HS-5 (cell line): ENCODE measurements at places on chromosomes 3 and 15.

GRCh38 chr3:57791245-57791644 is 35.1 kb downstream of the SLMAP start:
- DNase-seq, result no peak

DNA sequence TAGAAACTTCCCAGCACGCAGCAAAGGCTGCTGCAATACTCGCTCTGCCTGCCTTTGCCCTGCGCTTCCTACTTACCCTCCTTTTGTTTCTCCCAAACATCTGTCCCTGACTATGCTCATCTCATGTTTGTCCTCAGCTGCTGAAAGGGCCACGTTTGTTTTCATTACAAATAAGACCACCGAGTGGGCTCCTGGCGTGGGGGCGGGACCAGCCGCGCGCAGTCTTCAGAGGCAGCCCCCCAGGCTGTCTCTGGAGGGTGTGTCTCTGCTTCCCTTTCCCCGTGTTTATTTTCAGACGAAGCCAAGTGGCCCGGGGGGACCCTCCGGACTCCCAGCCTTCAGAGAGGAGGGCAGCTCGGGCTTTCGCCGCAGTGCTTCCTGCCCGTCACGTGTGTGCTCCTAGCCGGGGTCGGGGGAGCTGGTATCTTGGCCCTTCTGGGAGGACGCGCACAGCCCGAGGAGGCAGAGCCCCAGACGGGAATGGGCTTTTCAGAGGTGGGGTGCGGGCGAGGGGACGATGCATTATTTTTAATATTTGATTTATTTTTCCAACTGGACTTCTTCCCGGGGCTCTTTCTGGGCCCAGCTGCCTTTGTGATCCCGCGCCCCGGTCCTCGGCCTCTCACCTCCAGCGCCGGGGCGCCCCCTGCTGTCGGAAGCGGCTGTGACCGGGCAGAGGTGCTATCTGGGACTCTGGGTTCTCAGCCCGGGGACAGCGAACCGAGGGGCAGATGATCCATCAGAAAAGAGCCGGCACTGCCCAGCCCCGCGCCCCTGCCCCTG is 70.0 kb upstream of the CGNL1 start:
- no peak for DNase-seq

DNA sequence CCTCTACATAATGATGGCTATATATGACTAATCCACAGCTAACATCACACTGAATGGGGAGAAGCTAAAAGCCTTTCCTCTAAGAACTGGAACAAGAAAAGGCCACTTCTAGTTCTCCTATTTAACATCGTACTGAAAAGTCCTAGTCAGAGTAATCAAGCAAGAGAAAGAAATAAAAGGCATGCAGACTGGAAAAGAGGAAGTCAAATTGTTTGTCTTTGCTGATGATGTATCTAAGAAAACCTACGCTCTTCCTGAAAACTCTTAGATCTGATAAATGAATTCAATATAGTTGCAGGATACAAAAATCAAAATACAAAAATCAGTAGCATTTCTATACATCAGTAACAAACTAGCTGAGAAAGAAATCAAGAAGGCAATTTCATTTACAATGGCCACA is 116.9 kb downstream of the TP63 start:
- DNase-seq, result no peak

DNA sequence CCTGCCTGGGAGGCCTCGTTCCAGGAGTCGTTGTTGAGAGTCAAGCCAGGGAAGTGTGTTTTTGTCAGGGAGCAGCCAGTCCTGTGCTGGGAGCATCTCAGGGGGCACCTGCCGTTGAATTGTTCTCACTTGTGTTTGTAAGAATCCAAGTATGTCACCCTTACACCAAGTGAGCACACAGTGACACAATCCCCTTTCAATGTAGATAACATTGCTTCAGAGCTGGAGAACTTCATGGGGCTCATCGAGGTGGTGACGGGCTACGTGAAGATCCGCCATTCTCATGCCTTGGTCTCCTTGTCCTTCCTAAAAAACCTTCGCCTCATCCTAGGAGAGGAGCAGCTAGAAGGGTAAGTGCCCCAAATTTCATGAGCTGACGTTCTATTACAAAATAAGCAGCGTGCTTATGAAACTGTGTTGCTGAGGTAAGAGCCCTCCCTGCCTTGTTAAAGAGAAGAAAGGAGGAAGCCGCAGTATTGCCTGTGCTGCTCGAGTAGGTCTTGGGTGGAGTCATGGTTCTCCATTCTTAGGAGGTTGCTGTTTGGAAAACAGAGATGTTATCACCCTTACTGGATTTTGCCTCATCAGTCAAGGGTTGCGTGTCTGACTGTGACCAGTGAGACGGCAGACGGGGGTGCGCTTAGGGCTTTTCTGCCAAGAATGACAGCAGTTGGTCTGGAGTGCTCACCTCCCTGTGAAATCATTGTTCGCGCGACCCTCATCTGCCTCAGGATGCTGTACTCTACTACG is 108.1 kb downstream of the PGPEP1L start:
- no peak for DNase-seq

DNA sequence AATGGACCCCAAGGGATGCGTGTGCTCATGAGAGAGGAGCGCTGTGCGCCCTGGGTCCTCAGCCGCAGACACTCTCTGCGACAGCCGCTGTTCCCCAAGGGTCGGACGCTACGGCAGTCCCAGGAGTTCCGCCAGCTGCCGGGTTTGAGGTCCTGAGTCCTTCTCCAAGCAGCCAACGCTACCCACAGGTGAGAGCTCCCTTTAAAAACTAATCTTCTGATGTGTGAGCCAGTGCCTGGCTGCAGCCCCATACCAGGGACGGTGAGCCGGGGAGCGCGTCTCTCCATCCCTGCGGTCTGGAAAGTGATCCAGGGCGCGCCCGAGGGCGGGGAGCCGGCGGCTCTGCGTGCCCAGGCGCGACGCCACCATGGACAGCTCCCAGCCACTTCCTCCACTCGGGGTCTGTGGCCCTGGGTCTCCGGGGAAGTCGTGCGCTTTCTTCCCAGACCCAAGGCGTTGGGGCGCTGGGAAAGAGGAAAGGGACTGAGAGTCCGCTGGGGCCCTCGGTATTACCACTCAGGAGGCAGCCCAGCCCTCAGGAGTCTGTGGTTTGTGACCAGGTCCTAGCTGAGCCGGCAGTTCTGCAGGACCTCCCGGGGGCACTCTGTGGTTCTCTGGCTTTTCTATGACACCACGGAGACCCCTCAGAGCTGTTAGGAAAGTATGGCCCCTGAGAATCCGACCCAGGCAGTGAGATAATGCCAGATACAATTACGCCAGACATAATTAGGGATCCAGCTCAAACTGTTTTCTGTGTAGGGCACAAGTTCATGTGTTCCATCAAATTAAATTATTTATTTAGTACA is 1.4 kb downstream of the CEMIP start:
- DNase-seq, result no peak

DNA sequence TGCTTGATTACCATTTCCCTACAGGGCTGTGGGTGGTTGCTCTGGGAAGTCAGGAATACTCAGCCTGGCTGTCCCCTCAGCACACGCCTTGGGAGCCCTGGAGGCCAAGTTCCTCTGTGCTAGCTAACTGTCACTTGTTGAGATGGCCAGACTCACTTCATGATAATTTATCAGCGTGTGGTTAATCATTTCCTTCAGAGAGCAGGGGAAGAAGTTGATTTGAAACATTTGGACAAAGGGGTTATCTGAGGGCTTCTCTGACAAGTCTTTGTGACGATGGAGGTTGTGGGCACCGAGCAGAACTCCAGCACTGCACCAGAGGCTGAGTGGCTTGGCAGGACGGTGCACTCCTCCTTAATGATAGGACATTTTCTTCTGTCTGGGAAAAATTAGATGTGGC is 61.9 kb downstream of the WHAMM start:
- no peak for DNase-seq

GRCh38 chr3:45688194-45688881 is 858 bp upstream of the SACM1L start:
- DNase-seq, result no peak

DNA sequence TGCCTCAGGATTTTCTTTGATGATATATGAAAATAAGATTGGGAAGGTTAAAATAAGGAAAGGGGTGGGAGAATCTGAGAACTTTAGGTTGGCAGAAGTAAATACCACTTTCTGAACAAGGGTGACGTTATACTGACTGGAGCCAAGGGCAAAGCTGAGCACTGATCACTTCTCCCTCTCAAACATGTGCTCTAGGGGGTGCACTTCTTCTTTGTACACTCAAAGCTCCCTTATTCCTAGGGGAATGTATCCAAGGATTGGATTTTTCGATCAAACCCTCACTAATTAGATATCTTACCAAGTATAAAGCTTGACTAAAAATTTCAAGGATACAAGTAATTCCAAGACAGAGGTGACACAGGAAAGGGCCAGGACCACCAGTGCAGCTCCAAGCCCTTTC is 243.9 kb upstream of the UMPS start:
- DNase-seq, result no peak

GRCh38 chr3:22156868-22157267 is 405.9 kb upstream of the ZNF385D start:
- no peak for DNase-seq

DNA sequence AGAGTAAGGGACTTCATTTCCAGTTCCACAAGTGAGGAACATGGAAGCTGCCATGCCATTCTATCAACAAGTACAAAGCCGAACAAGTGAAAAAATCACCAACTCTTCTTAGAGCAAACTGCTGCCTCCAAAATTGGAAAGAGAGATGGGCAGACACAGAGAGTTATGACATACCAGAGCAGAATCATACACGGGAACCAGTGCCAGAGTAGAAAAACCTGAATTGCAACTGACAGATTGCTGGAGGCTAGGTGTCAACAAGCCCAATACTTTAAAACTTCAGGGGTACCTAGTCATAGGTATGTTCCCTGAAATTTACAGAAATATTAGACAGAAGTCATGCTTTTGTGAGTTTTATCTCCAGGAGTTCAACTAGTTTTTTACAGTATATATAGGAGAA is 62.0 kb downstream of the TTBK2 start:
- no peak for DNase-seq

DNA sequence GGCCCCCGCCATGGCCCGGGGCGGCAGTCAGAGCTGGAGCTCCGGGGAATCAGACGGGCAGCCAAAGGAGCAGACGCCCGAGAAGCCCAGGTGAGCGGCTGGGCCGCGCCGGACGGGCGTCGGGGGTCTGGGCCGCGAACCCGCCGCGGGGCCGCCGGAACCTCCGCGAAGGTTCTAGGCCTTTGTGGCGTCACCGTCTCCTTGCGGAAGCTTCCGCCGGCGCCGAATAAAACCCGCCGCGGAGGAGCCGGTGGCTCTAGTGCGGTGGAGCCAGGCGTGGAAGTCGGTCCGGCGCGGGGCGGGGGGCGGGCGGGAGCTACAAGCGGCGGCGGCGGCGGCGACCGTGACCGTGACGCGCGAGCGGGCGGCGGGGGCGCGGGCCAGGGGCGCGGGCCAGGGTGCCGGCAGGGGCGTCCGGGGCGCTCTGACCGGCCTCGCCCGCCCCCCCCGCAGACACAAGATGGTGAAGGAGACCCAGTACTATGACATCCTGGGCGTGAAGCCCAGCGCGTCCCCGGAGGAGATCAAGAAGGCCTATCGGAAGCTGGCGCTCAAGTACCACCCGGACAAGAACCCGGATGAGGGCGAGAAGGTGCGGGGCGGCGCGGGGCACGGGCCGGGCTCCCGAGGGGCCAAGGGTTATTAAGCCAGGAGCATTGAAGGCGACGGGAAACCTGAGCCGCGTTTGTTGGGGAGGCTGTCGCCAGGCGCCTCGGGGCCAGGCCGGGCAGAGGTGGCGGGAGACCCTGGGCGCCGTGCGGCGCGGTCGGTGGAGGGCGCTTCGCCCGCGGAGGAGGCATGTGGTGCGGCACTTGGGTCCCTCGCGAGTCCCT is at the start of gene DNAJA4:
TSS of gene DNAJA4 (plus strand) at position 259 of the 833 bp plus-strand sequence. CDS start at position 461, 202 bp downstream.
- DNase-seq, result no peak

- no peak for DNase-seq
Measured at GRCh38 chr15:47725906-47726305, 8.6 kb downstream of the SEMA6D start.

GRCh38 chr3:65619451-65619881 is 419.3 kb downstream of the MAGI1 start:
- no peak for DNase-seq

GRCh38 chr3:151491525-151491924 is 30.7 kb upstream of the IGSF10 start:
- no peak for DNase-seq

DNA sequence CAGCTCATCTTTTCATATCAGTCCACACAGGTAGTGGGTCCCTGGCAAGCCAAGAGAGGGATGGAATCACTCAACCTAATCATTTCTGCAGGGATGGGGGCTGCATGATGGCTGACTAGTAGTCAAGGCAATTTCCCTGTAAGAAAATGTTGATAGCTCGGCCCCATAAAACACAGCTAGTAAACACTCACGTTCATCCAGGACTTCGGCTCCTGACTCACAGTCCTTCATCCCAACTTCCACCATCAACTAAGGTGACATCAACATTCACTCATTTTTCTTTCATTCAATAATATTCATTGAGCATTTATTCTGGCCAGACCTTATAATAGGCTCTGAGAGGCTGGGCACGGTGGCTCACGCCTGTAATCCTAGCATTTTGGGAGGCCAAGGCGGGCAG is 4.4 kb upstream of the ACAP2 start:
- no peak for DNase-seq

GRCh38 chr15:58309963-58310928 is 121.5 kb upstream of the LIPC start:
- no peak for DNase-seq

- no peak for DNase-seq
Measured at GRCh38 chr3:13075986-13076654, 2.9 kb upstream of the IQSEC1 start.

DNA sequence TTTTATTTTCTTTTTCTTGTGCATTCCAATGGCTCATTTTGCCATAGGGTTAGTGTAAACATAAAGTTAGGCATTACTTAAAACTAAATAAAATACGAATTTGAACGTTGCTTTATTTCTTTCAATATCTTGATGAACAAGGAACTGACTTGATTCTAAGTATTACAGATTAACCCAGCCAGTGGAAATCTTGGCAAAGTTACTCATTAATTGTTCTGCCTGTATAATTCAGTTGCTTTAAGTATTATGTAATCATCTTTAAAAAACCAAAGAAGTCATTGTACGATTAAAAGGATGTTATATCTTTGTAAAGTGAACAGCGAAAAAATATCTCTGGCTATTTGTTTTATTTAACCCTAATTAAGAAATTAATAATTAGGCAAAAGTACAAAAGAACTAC is 737.9 kb upstream of the BCHE start:
- no peak for DNase-seq

GRCh38 chr3:94071713-94072284 is 8.9 kb downstream of the NSUN3 start:
- DNase-seq, result no peak

GRCh38 chr3:141940194-141940776 is 63.8 kb downstream of the ATP1B3 start:
- DNase-seq, result peak; percentile 89

DNA sequence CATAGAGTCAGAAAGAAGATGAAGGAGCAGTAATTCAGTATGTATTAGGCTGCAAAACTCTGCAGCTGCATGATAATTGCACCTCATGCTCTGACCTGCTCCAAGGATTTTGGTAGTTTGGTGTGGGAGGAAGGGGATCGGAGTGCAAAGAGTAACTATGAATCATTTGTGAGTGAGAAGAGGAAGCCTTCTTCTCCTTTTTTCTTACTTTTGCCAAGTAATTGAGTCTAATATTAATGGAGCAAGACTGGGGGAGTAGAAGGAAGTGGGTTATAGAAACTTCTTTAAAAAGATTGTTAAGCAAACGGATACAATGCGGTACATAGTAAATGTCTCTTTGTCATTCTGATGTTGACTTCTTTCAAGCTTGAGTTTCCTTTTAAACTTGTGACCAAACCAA is 276.5 kb downstream of the EDEM1 start:
- DNase-seq, result no peak
